ENCODE measurements at places on chromosomes 5 and 9. TPM values are rescaled to one million over a fixed set of nuclear protein-coding genes. Genes with fewer than 3 reads are reported as not detected.

Gene KIF4B
- total RNA-seq: under 0.01 TPM

Gene STPG3
- not detected for total RNA-seq

Gene ZCCHC7
- 28.7 TPM for total RNA-seq

Gene CSF2
- not detected for total RNA-seq

Gene CAVIN4
- 4.2 TPM for total RNA-seq

Gene SLC24A2
- not detected for total RNA-seq

Gene TXNDC8
- total RNA-seq: not detected

Gene NPR3
- 88.2 TPM for total RNA-seq

Gene MCC
- 20.6 TPM for total RNA-seq

Gene EQTN
- total RNA-seq: not detected

Gene BARX1
- not detected for total RNA-seq

GRCh38 chr9:91732187-91733005 lies 217.6 kb downstream of the ROR2 start:
- H3K27me3 ChIP-seq: no peaks in the 10 kb centered on the region
- H3K4me1 ChIP-seq: peaks cover 4% of the 10 kb centered on the region
- peaks cover 49% of the 10 kb centered on the region for H3K36me3 ChIP-seq
- DNase-seq: no peak
- no peak overlapping the region for H3K4me3 ChIP-seq

- DNase-seq: peak; percentile 76
- peak overlapping the region; percentile 99 for H3K4me3 ChIP-seq
- H3K36me3 ChIP-seq: peaks cover 19% of the 10 kb centered on the region
Measured at GRCh38 chr9:72362680-72363139, 2.3 kb downstream of the ZFAND5 start.

GRCh38 chr5:84327591-84327990 lies 57.1 kb downstream of the EDIL3 start:
- no peaks in the 10 kb centered on the region for H3K4me1 ChIP-seq
- H3K27ac ChIP-seq: no peak overlapping the region
- no peaks in the 10 kb centered on the region for H3K27me3 ChIP-seq
- H3K4me3 ChIP-seq: no peak overlapping the region
- DNase-seq: no peak

- no peaks in the 10 kb centered on the region for H3K36me3 ChIP-seq
- H3K4me3 ChIP-seq: no peak overlapping the region
- DNase-seq: no peak
Measured at GRCh38 chr5:31964007-31964360, 210.1 kb downstream of the GOLPH3 start.

DNA sequence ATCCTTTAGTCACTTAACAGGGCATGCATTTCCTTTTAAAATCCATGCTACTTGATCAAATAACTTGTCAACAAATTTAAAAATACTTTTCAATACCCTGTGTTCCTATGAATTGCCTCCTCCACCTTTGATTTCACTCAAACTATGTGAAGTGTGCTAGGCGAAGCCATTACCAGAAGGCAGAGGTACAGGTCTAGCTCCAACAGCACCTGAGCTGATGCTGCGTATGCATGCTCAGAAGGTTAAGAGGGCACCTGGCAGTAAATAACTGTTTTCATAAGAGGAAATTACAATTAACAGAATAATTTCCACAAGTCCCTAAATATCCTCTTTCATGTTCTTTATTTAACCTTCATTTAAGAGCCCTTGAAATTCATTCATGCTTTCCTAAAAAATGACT lies 251.8 kb downstream of the EFNA5 start:
- H3K4me1 ChIP-seq: peaks cover 6% of the 10 kb centered on the region
- H3K4me3 ChIP-seq: no peak overlapping the region
- no peaks in the 10 kb centered on the region for H3K27me3 ChIP-seq
- no peak for DNase-seq
- no peaks in the 10 kb centered on the region for H3K36me3 ChIP-seq

GRCh38 chr5:115977096-115977495 lies 14.8 kb downstream of the LVRN start:
- H3K27ac ChIP-seq: no peak overlapping the region
- no peaks in the 10 kb centered on the region for H3K36me3 ChIP-seq
- H3K4me1 ChIP-seq: peaks cover 17% of the 10 kb centered on the region

DNA sequence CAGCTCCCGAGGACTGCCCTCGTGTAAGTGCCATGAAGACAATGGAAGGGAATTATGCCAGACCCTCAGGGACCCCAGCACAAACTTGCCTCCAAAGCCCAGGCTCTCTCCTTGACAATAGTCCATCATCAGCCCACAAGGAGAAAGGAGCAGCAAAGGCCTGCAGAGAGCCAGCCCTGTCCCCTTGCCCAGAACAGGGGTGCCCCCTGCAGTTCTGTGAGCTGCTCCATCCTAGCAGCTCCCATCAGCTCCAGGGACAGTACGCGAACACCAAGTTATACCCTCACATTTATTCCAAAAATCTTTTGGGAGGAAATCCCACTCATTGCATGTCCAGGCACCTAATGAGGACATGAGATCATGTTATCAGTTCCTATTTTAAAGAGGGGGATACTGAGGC lies 11.1 kb downstream of the BARX1 start:
- DNase-seq: no peak
- no peak overlapping the region for H3K4me3 ChIP-seq
- H3K4me1 ChIP-seq: no peaks in the 10 kb centered on the region
- no peak overlapping the region for H3K27ac ChIP-seq
- no peaks in the 10 kb centered on the region for H3K36me3 ChIP-seq

- no peak overlapping the region for H3K4me3 ChIP-seq
- H3K36me3 ChIP-seq: no peaks in the 10 kb centered on the region
- no peak for DNase-seq
- H3K27ac ChIP-seq: no peak overlapping the region
Measured at GRCh38 chr5:95075111-95075510, 209.8 kb downstream of the MCTP1 start.

DNA sequence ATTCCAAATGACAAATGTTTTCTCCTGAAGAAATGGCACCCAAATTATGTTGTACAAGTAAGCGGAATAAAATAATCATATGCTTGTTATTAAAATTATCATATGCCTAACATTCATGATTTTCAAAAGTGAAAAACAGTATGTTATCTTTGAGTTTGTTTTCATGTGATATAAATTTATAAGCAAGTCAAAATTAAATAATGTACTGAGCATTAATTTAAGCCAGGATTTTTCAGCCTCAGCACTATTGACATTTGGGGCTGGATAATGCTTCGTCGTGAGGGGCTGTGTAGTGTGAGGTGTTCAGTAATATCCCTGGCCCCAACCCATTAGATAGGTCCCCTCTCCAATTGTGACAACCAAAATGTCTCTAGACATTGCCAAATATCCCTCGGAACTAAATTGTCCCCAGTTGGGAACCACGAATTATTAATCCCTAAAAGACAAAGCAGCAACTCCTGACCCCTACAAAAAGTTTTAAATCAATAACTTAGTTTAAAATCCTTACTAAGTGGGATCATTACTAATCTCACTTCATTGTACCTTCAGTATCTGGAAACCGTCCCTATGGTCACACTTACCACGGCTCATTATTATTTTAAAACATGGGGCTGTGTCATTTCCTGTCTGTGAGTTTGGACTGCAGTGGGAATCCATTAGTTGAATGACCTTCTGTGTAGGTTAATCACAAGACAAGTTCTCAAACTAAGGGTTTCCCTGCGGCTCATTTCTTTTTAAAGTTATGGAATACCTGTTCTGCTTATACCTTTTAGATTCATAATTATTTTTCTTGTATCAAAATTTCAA lies 1.3 kb upstream of the NNT start:
- peaks cover 2% of the 10 kb centered on the region for H3K4me1 ChIP-seq
- no peak overlapping the region for H3K4me3 ChIP-seq
- H3K36me3 ChIP-seq: no peaks in the 10 kb centered on the region

GRCh38 chr5:145531038-145531734 lies 304.0 kb downstream of the PRELID2 start:
- no peaks in the 10 kb centered on the region for H3K27me3 ChIP-seq
- H3K27ac ChIP-seq: no peak overlapping the region
- no peaks in the 10 kb centered on the region for H3K36me3 ChIP-seq
- H3K4me1 ChIP-seq: peaks cover 6% of the 10 kb centered on the region

- no peaks in the 10 kb centered on the region for H3K27me3 ChIP-seq
- peaks cover 7% of the 10 kb centered on the region for H3K4me1 ChIP-seq
- H3K4me3 ChIP-seq: peak overlapping the region; percentile 70
- no peaks in the 10 kb centered on the region for H3K36me3 ChIP-seq
- no peak for DNase-seq
- H3K27ac ChIP-seq: peak overlapping the region; percentile 81
Measured at GRCh38 chr5:148384380-148384737, 601 bp downstream of the FBXO38 start.

DNA sequence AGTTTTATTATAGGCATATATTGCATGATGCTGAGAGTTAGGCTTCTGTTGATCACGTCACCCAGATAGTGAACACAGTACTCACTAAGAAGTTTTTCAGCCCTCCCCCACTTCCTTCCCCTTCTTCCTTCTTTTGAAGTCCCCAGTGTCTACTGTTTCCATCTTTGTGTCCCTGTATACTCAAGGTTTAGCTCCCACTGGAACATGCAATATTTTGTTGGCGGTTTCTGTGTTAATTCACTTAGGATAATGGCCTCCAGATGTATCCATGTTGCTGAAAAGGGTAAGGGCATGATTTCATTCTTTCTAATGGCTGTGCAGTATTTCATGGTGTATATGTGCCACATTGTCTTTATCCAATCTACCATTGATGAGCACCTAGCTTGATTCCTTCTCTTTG lies 764.3 kb downstream of the MTRR start:
- H3K36me3 ChIP-seq: no peaks in the 10 kb centered on the region
- no peaks in the 10 kb centered on the region for H3K4me1 ChIP-seq
- H3K27me3 ChIP-seq: no peaks in the 10 kb centered on the region
- H3K27ac ChIP-seq: no peak overlapping the region

DNA sequence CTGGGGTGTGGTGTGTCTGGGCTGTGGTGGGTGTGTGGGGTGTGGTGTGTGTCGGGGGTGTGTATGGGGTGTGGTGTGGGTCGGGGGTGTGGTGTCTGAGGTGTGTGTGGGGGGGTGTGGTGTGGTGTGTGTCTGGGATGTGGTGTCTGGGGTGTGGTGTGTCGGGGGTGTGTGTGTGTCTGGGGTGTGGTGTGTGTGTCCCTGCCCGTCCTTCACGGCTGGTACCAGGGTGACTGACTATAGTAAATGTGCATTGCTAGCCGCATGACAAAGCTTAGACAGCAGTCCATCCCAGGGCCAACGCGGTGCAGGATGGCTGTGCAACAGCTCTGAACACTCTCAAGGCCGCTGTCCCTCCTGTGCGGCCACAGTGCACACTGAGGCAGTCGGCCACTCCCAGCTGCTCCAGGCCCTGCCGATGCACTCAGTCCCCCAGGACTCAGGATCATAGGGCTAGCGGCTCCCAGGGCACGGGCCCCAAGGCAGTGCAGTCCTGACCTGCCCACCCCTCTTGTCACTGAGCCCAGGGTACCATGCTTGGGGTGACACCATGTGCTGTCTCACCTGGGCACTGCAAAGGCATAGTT lies 54.0 kb downstream of the SECISBP2 start:
- no peak overlapping the region for H3K27ac ChIP-seq
- no peaks in the 10 kb centered on the region for H3K27me3 ChIP-seq
- H3K36me3 ChIP-seq: 0 out of 2 replicates have a peak, but pooled peaks cover 1% of the 10 kb centered on the region
- H3K4me3 ChIP-seq: no peak overlapping the region
- DNase-seq: no peak
- peaks cover 9% of the 10 kb centered on the region for H3K4me1 ChIP-seq

DNA sequence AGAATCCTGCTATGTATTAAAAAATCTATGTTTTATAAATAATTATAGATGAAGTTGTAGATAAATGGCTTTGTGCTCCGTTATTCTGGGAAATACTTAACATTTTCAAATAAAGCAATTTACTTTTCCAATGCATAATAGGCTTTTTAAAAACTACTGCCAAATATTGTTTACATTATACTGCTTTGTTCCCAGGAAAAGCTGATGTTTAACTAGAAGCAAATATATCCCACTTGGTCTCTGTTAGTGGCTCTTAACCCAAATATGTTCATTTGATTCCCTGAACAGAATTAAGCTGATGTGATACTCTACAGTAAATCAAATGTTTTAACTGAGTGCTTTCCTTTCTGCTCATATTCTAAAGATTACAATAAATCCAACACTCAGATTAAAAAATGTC lies 326.3 kb downstream of the SLCO4C1 start:
- no peaks in the 10 kb centered on the region for H3K36me3 ChIP-seq
- no peaks in the 10 kb centered on the region for H3K27me3 ChIP-seq
- H3K4me3 ChIP-seq: no peak overlapping the region

- no peak overlapping the region for H3K27ac ChIP-seq
- H3K27me3 ChIP-seq: no peaks in the 10 kb centered on the region
- peaks cover 19% of the 10 kb centered on the region for H3K36me3 ChIP-seq
- no peak overlapping the region for H3K4me3 ChIP-seq
- peak; percentile 41 for DNase-seq
Measured at GRCh38 chr5:13866792-13867191, 77.7 kb downstream of the DNAH5 start.

- H3K36me3 ChIP-seq: no peaks in the 10 kb centered on the region
- no peaks in the 10 kb centered on the region for H3K27me3 ChIP-seq
- H3K27ac ChIP-seq: no peak overlapping the region
- DNase-seq: no peak
- H3K4me1 ChIP-seq: peaks cover 3% of the 10 kb centered on the region
Measured at GRCh38 chr5:107517185-107518033, 153.3 kb downstream of the EFNA5 start.

GRCh38 chr5:74419468-74419867 lies 221.1 kb downstream of the ENC1 start:
- no peaks in the 10 kb centered on the region for H3K4me1 ChIP-seq
- DNase-seq: no peak
- no peaks in the 10 kb centered on the region for H3K36me3 ChIP-seq
- H3K27me3 ChIP-seq: peaks cover 11% of the 10 kb centered on the region
- no peak overlapping the region for H3K4me3 ChIP-seq

GRCh38 chr9:23598994-23599393 lies 227.0 kb downstream of the ELAVL2 start:
- no peak overlapping the region for H3K4me3 ChIP-seq
- H3K27ac ChIP-seq: no peak overlapping the region
- H3K36me3 ChIP-seq: no peaks in the 10 kb centered on the region
- no peaks in the 10 kb centered on the region for H3K27me3 ChIP-seq
- H3K4me1 ChIP-seq: no peaks in the 10 kb centered on the region

GRCh38 chr5:170368586-170368985 lies 20.6 kb downstream of the KCNMB1 start:
- DNase-seq: no peak
- no peak overlapping the region for H3K4me3 ChIP-seq
- no peaks in the 10 kb centered on the region for H3K4me1 ChIP-seq
- no peaks in the 10 kb centered on the region for H3K36me3 ChIP-seq
- no peak overlapping the region for H3K27ac ChIP-seq

- no peaks in the 10 kb centered on the region for H3K27me3 ChIP-seq
- no peak overlapping the region for H3K27ac ChIP-seq
- no peaks in the 10 kb centered on the region for H3K4me1 ChIP-seq
- no peak for DNase-seq
- H3K36me3 ChIP-seq: no peaks in the 10 kb centered on the region
Measured at GRCh38 chr5:62741761-62742160, 163.1 kb downstream of the LRRC70 start.

DNA sequence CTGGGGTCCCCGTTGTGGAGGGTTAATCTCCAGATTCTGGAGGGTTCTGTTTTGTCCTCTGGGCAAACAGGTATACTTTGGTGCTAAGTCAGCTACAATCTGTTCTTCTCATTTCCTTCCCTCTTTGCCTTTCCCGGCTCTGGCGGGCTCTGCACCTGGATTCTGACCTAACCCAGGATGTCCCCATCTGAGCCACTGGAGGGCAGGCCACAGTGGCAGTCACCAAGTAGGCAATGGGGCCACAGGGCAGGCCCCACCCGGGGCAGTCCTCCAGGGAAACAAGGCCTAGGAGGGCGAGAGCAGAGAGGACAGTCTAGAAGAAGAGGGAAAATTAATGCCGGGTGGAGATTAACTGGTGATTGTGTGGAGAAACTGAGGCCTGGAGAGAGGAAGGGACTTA lies 40.4 kb upstream of the HRH2 start:
- H3K36me3 ChIP-seq: no peaks in the 10 kb centered on the region
- H3K4me1 ChIP-seq: no peaks in the 10 kb centered on the region
- no peak for DNase-seq
- no peaks in the 10 kb centered on the region for H3K27me3 ChIP-seq

Data from IMR-90 (cell line).